ENCODE measurements at places on chromosomes 7 and 10.

GRCh38 chr10:45058992-45059561 is 58.4 kb downstream of the ZNF22 start:
- DNase-seq, result no peak

DNA sequence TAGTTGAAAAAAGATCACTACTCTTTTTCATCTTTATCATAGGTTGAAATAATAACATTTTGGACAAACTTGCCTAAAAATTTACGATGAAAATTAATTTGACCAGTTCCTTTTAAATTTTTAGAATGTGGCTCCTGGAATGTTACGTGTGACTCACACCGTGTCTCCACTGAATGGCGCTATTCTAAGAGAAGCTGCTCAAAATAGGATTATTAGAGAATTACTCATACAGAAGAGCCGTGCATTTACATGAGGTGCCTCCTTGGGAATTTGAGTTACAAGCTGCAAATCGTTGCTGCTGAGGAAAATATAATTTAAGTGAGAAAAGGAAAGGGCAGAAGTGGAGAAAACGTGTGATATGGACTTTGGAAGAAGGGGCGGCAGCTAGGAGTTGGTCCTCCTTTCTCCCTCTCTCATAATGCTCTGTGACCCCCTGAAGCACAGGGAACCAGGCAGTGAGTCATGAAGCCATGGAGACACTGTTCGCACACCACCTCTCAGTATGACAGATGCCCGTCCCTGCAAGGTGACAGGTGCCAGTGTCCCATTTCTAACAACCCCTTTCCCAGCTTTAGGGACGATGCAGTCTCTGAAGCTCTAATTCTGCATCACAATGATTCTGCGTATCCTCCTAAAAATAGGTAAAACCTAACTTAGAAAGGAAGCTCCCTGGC is 323.2 kb upstream of the COBL start:
- DNase-seq, result no peak

DNA sequence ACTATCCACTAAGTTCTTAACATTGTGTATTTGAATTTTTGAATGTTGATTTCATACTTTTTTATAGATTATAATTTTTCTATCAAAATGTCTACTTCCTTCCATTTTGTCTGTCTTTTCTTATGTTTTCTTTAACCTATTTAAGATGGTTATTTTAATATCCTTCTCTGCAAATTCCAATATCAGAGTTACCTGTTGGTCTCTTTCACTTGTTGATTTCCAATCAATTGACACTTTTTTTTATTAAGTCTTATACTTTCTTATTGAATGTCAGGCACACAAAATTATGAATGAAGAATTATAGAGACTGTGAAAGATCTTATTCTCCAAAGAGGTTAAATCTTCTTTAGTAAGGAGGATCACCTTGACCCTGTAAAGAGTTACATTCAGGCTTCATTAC is 448.3 kb upstream of the NRG3 start:
- no peak for DNase-seq

DNA sequence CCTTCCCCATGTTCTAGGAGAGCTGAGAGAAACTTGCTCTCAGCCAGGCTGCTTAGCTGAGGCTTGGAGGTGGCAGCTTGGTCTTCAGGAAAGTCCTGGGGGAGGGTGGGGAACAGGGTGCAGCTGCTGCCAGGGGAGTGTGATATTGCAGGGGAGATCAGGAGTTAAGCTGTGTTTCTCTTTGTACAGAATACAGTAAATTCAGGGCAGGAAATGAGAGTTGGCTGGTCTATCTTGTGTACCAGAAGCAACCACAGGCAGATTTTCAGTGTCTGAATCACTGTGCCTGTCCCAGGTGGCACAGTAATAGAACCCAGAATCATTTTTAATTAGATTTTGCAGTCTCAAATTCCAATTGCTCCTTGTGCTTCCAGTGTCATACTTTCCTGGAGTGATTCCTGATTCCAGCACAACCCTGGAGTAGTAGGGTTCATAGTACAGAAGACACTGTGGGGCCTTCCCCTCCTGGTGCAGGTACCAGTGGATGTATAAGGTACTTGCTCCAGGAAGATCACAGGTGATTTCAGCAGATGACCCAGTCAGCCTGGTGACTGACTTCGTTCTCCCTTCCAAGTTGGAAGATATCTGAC is 94.0 kb upstream of the TARP start:
- peak; percentile 69 for DNase-seq

- no peak for DNase-seq
Measured at GRCh38 chr10:35554461-35555056, 50.6 kb upstream of the GJD4 start.

DNA sequence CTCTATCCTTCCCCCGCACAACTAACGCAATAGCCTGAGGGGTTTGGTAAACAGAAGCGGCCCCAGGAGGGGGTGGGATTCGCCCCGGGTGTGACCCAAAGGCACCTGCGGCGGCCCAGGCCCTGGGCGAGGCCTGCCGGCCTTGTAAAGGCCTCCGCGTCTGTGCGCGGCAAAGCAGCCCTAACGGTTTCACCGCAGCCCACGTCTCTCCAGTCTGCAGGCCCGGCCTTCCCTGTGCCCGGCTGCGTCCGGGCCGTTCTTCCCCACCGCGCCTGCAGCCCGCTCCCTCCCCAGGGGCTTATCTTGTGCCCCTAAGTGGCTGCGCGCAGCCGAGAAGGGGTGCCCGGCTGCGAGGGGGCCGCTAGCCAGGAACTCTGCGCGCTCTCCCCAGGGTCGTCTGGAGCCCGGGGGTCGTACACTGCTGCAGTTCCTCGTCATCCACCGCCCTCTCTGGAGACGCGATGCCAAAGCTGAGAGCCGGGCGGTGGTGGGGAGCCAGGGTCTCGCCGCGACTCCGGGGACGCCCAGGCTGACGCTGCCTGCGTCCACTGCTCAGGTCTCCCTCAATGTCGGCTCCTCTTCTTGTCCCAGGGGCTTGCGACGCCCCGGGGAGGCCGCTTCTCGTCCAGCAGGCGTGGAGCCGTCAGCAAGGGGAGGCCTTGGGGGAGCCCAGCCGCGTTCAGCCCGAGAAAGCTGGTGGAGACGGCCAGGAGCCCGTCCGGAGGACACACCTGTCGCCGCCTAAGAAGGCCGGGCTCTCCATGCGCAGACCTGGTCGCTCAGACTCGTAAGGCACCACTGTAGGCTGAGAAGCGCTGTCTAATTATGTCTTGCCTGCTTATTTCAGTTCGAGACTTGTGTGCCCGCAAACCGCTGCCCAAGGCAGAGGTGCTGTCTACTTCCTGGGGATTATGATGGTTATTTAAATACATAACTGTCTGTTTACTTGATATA is 132.3 kb downstream of the SPAG6 start:
- DNase-seq, result no peak

DNA sequence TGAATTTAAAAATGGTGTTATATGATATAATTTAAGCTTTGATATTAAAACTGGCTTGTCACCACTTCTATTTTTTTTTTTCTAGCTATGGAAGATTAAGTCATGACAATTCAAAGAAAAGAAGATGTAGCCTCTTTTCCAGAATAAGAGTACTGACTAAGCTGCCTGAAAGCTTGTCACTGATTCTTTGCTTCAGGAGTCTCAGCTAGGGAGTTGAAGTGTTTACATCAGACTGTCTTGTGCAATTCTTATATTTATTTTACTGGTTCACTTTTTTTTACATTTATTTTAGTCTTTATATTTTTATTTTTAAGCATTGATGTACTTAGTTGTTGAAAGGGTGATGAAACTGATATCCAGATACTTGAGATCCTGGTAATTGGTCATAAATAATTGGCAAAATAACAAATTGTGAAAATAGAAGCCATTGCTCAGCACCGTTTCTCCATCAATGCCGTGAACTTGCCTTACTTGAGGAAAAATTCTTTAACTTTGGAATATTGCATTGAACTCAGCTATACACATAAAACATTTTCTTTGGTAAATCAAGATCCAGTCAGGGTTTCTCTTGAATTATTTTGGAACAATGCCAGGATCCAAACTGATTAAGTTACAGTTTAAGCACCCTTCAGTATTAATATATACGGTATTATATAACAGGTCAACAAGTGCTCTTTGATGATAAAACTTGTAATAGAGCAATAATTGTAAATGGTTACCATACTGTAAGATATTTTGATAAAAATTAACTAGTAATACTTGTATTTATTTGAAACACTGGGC is 156.4 kb downstream of the PHTF2 start:
- no peak for DNase-seq

DNA sequence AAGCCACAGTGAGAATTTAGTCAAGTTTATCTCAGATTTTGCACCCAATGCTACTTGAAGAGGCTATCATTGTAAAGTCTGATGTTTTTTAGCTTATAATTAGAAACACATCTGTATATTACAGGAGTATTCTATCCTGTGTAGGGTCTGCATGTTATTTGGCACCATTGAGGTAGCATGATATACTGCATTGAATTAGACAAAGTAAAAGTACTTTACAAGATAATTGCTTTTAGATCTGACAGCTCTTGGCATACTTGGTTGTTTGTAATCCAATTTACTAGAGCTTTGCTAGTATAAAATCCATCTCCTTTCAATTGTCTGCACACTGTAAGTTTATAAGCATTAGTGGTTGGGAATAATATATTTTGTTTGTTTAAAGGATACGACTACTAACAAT is 714.3 kb downstream of the ANKRD7 start:
- DNase-seq, result no peak

DNA sequence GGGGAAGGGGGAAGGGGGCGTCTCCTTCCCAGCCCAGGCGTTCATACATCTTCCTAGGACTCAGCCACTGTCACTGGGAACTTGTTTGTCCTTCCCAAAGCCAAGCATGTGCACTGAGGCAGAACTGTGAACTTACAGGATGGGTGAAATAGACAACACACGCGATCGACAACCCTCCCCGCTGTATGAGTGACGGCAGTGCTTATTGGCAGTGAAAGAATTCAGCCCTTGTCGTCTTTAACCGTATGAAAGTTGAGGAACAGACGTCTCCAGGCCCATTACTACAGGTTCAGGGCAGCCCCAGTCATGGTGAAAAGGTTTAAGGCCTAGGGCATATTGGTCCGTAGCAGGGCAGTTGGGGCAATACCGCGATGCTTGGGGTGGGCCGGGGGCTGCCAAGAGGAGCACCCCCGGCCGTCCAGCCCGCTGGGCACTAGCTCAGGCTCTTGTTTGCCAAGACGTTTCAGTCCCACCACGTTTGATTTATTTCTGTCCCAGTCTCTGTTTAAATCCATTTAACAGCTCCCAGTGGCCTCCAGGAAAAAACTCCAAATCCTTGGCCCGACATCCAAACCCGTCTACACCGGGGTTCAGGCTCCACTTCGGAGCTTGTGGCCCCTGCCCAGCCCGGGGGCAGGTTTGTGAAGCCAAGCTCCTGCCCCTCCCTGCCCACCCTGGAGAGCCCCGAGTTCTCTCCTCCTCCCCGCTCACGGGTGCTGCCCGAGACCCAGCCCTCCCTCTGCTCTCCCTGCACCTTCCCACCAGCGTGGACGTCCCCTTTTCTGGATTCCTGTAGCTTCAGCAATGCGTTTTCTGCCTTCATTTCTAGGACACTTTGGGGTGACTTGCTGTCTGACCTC is 159.8 kb downstream of the DNAJB6 start:
- no peak for DNase-seq
